ENCODE measurements at places on chromosomes 3 and 15.
A peak's percentile ranks its signal among the peaks of the same experiment; 100 is the strongest.

DNA sequence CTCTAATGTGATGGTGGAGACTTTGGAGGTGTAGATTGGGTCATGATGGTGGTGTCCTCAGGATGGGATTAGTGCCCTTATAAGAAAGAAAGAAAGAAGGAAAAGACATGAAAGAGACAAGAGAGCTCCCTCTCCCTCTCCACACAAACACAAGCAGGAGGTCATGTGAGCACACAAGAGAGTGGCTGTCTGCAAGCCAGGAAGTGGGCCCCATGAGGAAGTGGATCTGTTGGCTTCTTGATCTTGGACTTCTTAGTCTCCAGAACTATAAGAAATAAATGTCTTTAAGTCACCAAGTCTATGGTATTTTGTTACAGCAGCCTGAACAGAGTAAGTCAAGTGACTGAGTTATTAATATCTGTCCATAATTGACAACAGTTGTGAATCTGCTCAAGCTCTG, 17.1 kb downstream of the IQCB1 start:
- H3K27me3 ChIP-seq, result no peaks in the 10 kb centered on the region
- H3K4me1 ChIP-seq, result no peaks in the 10 kb centered on the region
- H3K36me3 ChIP-seq, result peaks cover 33% of the 10 kb centered on the region
- DNase-seq, result no peak
- H3K4me3 ChIP-seq, result no peak overlapping the region
- no peak overlapping the region for H3K27ac ChIP-seq

DNA sequence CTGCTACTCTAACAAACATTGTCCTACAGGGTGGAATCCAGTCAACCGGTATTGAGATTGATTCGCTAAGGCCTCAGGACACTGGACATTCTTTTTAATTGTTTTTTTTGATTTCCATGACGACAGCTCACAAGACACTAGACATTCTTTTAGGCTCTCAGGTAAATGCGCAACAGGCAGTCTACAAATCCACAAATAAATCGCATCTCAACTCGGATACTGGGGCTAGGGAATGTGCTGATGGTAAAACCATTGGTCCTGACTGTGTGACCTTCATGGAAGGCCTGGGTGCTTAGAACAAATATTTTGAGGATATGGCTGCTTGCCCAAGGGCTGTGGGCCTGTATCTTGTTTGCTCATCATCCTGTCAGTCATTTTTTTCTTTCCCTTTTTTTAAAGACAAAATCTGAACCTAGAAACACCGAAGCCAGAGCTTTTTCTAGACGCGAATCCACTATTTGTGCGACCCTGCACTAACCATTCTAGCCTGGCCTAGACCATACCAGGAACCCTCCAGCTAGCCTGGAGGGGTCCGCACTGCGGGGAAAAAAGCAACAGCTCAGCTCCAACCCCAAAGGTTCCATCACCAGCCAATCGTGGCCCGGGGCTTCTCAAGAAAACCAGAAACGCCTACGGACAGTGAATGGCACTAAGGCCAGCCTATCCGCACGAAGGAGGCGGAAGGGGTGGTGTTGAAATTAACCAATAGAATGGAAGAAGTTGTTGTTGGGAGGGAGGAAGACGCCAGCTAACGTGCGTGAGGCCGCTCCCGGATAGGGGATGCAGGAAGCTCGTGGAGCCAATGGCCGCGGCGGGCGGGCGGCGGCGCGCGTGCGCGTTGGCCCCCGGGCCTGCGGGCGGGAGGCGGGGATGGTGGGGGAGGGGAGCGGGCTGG, 18.1 kb upstream of the CHD2 start:
- peak overlapping the region; percentile 61 for H3K27ac ChIP-seq
- H3K36me3 ChIP-seq, result peaks cover 30% of the 10 kb centered on the region
- no peaks in the 10 kb centered on the region for H3K27me3 ChIP-seq
- peaks cover 24% of the 10 kb centered on the region for H3K4me1 ChIP-seq
- peak overlapping the region; percentile 65 for H3K4me3 ChIP-seq

- no peak for DNase-seq
- H3K4me1 ChIP-seq, result peaks cover 11% of the 10 kb centered on the region
- H3K36me3 ChIP-seq, result no peaks in the 10 kb centered on the region
- H3K27me3 ChIP-seq, result no peaks in the 10 kb centered on the region
- H3K4me3 ChIP-seq, result no peak overlapping the region
Observed at GRCh38 chr3:46191730-46192129, 16.4 kb downstream of the CCR1 start.

GRCh38 chr15:89383365-89384175, 48.9 kb upstream of the POLG start:
- H3K27ac ChIP-seq, result peak overlapping the region; percentile 29
- no peaks in the 10 kb centered on the region for H3K27me3 ChIP-seq
- H3K4me1 ChIP-seq, result peaks cover 57% of the 10 kb centered on the region
- peak; percentile 81 for DNase-seq
- no peak overlapping the region for H3K4me3 ChIP-seq
- no peaks in the 10 kb centered on the region for H3K36me3 ChIP-seq

DNA sequence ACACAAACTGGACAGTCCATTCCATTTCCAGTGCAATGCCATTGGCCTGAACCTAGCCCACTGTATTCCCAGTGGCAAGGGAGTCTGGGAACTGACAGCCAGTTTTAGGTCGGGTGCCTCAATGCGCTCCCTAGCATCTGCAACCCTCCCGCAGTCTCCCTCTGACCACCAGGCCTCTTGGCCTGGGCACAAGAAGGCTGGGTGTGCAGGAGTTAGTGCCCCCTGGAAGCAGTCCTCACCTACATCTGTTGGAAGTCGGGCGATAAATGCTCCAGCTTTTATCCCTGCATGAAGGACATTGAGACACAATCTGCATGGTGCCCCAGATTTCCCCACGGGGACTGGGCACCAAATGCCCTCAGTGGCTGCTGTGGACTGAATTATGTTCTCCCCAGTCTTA, 12.7 kb downstream of the C3orf22 start:
- no peak overlapping the region for H3K27ac ChIP-seq
- no peak overlapping the region for H3K4me3 ChIP-seq
- H3K36me3 ChIP-seq, result no peaks in the 10 kb centered on the region
- peaks cover 4% of the 10 kb centered on the region for H3K4me1 ChIP-seq
- no peak for DNase-seq
- 0 out of 2 replicates have a peak, but pooled peaks cover 10% of the 10 kb centered on the region for H3K27me3 ChIP-seq

DNA sequence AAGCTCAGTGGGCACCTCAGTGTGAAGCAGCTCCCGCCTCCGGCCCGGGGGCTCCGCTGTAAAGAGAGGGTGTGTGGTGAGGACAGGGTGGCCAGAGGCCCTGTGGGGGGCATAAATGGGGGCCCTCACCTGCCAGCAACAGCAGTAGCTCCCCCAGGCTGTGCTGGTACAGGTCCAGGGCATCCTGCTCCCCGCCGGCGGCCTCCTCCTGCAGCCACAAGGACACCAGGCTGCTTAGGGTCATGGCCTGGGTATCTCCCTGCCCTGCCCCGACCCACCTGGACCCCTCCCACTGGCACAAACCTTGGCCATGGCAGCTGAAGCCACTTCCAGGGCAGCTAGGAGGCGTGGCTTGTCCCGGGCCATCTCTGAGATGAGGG, 4.8 kb downstream of the ULK3 start:
- H3K27ac ChIP-seq, result no peak overlapping the region
- H3K36me3 ChIP-seq, result no peaks in the 10 kb centered on the region
- H3K27me3 ChIP-seq, result no peaks in the 10 kb centered on the region
- H3K4me1 ChIP-seq, result peaks cover 8% of the 10 kb centered on the region
- H3K4me3 ChIP-seq, result no peak overlapping the region
- DNase-seq, result no peak

DNA sequence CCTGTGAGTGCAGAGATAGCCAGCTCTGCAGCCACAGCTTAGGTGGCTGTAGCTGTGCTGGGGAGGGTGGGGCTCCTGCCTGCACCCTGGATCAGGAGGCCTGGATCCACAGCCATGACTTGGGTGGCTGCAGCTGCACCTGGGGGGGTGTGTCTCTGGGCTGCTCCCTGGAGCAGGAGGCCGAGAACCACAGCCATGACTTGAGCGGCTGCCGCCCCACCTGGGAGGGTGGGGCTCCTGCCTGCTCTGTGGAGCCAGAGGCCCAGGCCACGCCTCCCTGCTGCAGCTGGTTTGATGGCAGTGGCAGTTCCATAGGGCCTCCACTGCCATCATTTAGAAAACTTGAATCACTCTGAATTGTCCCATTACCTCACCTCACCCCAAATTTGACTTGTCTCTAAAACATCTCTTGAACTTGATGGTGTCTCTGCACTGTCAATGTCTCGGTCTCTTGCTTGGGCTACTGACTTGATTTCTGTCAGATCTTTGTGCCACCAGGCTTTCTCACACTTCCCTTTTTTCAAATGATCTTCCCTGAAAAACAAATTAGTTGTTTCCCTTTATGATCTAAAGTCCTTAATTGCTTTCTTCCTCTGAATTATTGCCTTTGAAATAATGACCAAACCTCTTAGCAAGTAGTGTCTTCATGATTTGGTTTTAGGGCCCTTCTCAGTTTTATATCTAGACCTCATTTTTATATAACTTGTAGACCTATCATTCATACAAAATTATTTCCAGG, 313.2 kb upstream of the MME start:
- no peaks in the 10 kb centered on the region for H3K36me3 ChIP-seq
- H3K4me3 ChIP-seq, result no peak overlapping the region
- H3K27me3 ChIP-seq, result no peaks in the 10 kb centered on the region
- no peaks in the 10 kb centered on the region for H3K4me1 ChIP-seq
- DNase-seq, result no peak

DNA sequence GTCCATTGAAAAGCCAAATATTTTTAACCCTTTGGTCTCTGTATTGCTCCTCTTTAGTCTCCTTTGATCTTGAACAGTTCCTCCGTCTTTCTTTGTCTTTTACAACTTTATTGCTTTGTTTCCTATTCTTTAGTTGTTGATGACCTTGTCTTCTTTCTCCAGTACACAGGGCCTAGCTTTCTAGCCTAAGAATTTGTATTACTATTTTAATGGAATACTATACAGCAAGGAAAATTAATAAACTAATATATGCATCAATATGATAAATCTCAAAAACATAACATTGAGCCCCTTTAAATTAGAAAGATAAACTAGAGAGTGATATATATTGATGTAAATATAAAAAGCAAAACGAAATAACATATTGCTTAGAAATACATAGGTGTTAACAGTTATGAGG, 88.7 kb downstream of the NR1D2 start:
- no peaks in the 10 kb centered on the region for H3K4me1 ChIP-seq
- no peak for DNase-seq
- H3K27ac ChIP-seq, result no peak overlapping the region

DNA sequence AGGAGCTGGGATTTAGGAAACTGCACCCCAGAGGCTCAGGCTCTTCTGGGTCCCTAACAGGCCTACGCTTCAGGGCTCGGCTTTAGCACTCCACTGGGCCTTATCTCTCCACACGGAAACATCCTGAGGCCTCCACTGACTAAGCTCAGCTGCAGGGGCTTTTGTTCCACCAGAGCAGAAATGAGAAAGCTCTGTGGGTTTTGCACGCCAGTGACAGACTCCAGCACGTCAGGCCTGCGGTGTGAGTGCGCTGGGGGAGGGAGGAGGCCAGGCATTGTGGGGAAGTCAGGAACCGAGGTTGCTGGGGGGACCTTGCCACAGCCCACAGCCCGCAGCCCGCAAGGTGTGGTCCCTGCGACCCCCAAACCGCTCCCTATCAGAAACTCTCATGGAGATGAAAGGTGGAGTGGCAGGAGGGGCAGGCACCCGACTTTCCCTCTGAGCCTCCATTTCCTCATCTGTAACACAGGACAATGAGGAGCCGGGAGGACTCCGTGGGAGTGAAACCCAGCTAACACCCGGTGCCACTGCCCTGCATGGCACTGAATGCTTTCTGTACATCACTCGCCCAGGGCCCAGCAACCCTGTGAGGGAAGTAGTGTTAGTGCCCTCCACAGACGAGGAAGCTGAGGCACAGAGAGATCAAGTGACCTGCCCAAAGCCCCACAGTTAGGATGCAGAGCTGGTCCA, 106.5 kb downstream of the TPRA1 start:
- DNase-seq, result no peak
- no peak overlapping the region for H3K4me3 ChIP-seq
- H3K4me1 ChIP-seq, result no peaks in the 10 kb centered on the region
- H3K36me3 ChIP-seq, result no peaks in the 10 kb centered on the region
- H3K27me3 ChIP-seq, result no peaks in the 10 kb centered on the region
- H3K27ac ChIP-seq, result no peak overlapping the region

GRCh38 chr3:99240700-99241099, 339.2 kb upstream of the DCBLD2 start:
- H3K27ac ChIP-seq, result no peak overlapping the region
- H3K27me3 ChIP-seq, result no peaks in the 10 kb centered on the region
- peaks cover 12% of the 10 kb centered on the region for H3K4me1 ChIP-seq
- H3K36me3 ChIP-seq, result no peaks in the 10 kb centered on the region
- H3K4me3 ChIP-seq, result no peak overlapping the region

- DNase-seq, result no peak
- H3K4me3 ChIP-seq, result no peak overlapping the region
- no peak overlapping the region for H3K27ac ChIP-seq
- H3K4me1 ChIP-seq, result no peaks in the 10 kb centered on the region
- no peaks in the 10 kb centered on the region for H3K36me3 ChIP-seq
Observed at GRCh38 chr3:60246361-60246760, 1004.9 kb downstream of the FHIT start.

DNA sequence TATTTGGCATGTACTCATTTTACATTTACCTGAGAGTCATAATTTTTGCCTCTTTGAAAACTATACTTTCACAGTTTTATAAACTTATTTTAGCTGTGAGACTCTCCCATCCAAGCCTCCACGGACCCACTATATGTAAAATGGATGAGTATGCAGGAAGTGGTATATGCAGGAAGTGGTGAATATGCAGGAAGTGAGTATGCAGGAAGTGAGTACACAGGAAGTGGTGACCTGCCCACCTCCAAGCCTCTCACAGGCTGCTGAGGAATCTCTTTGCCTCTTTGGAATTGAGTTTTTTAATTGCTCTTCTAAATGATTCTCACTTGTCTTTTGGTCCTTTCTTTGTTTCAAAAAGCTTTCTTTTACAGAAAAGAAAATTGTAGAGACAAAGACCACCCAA, 85.2 kb downstream of the KBTBD8 start:
- H3K27ac ChIP-seq, result no peak overlapping the region
- H3K27me3 ChIP-seq, result no peaks in the 10 kb centered on the region
- no peak overlapping the region for H3K4me3 ChIP-seq
- H3K36me3 ChIP-seq, result no peaks in the 10 kb centered on the region
- peak; percentile 4 for DNase-seq

- H3K36me3 ChIP-seq, result no peaks in the 10 kb centered on the region
- peaks cover 6% of the 10 kb centered on the region for H3K27me3 ChIP-seq
- DNase-seq, result no peak
- H3K4me1 ChIP-seq, result no peaks in the 10 kb centered on the region
- H3K27ac ChIP-seq, result no peak overlapping the region
Observed at GRCh38 chr3:140920029-140920428, 21.6 kb upstream of the SLC25A36 start.

- no peak overlapping the region for H3K4me3 ChIP-seq
- DNase-seq, result no peak
- no peaks in the 10 kb centered on the region for H3K36me3 ChIP-seq
- no peak overlapping the region for H3K27ac ChIP-seq
- H3K27me3 ChIP-seq, result peaks cover 97% of the 10 kb centered on the region
Observed at GRCh38 chr3:37498126-37499039, 324.0 kb upstream of the LRRFIP2 start.

DNA sequence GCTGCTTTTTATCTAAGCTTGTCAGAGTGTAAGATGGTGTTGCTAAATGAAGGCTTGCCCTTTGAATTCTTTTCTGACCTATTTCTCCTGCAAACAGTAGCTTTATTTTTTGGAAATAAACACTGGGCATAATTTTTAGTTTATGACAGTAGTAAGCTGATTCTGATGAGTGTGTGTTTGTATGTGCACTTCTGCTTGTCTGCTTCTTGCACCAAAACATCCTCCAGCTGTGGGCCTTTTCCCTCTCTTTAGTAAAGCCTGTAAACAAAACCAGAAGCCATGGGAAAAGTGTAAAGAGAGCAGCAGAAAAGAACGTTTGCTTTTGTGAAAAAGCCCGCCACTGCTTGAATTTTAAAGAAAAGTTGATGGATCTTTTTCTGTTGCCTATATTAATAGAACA, 136.4 kb upstream of the IL12A start:
- H3K4me1 ChIP-seq, result peaks cover 36% of the 10 kb centered on the region
- no peaks in the 10 kb centered on the region for H3K27me3 ChIP-seq

Data from PC-3 (cell line).